ENCODE measurements at places on chromosomes 4 and X.

DNA sequence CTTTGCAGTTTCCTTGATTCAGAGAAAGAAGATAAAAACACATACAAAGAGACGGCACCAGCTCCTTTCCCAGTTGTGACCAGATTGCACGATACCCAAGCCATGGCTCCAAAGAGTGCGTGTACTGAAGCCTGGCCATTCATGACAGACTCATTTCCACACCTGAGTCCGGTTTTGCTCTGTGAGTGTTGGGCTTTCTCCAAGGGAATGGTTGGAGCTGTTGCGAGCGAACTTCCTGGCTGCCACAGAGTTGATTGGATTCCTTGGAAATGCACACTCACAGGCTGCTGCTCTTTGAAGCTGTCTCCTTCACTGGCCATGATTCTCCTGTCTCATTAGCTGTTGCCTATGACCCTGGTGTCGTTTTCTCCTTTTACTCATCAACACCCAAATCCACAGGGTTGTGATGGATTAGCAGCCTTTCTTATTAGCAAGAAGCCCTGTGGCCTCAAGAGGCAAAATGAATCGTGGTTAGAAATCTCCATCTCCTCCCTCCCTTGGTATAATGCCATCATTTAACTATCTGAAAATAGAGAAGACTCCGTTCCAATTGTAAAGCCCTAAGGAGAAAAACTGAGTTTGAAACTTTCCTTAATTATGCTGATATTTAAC lies 43.9 kb upstream of the BBS12 start:
- no peak for DNase-seq

DNA sequence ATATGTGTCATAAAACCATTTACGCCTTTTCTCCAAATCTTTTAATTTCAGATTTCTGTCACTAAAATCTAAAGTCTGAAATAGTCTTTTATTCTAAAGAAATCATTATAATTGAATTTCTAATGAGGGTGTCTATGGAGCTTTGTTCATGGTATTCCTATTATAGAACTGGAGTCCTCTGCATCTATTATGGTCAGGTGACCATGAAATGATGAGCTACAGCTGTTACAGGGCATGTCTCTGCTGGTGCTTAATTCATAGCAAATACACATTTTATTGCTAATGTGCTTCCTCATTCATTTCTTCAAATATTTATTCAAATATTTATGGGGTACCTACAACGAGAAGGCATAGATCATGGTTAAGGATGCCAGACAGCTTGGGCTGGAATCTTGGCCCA lies 126.1 kb downstream of the NAA11 start:
- DNase-seq, result no peak

DNA sequence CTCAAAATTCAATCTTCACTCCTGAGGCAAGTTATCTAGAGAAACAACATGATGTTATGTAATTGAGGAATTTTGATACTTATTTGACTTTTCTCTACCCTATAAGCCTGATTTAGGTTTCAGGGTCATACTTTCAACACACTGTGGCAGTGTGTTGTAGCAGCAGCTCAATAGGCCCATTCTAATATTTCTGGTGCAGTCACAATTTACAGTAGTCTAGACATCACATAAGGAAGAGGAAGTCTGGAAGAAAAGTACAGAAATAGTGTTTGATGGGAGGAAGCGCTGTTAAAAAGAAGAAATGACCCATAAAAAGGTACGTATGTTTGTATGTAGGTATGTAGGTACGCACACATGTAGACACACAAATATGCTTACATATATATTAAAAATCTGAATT lies 194.3 kb downstream of the ARHGAP24 start:
- no peak for DNase-seq

DNA sequence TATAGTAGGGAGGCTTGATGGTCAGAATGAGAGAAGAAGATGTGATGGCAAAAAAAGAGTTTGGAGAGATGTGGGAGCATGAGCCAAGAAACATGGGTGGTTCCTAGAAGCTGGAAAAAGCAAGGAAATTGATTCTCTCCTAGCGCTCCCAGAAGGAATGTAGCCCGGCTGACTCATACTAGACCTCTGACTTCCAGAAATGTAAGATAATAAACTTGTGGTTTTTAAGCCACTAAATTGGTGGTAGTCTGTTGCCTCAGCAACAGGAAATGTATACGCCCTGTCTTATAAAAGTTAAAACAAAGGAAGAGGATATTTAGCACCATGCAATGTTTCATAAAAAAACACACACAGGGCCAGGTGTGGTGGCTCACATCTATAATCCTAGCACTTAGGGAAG lies 182.7 kb upstream of the PCDH7 start:
- no peak for DNase-seq

GRCh38 chrX:153687121-153688039 lies at the start of gene SLC6A8:
Gene SLC6A8, plus strand, starts transcription at chrX:153687926. Its CDS starts 649 bp downstream, at chrX:153688575.
- no peak for DNase-seq

DNA sequence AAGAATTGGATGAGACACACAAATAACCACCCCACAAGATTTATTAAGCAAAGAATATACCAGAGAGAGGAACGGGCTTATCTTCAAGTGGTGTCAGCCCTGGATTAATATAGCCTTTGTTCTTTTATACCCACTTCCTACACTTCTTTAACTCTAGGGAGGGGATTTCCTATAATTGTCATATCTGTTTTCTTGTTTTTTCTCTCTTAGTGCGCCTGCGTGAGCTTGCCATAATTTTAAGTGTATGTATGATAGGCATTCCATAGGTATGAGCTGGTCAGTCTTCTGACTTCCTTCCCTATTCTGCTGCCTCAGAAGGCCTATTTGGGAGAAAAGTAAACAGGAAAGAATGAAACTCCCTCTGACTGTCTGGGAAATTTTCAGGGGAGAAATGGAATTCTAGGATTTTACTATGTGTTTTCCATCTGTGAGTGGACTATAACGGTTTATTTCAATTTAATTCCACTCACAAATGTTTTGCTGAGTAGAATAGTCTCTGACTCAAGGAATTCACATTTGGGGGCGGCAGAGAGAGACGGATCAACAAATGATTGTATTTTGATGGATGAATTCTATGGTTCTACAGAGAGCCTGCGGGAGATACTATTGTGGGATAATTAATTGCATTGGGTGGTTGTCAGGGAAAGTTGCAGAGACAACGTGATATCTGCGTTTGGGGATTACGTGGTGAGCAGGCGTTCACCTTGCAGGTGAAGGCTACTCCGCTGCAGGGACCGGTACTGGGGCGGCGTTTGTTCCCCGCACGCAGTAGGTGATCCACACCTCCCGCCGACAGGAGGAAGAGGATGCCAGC lies 626 bp upstream of the CEP135 start:
- no peak for DNase-seq
